ENCODE measurements at places on chromosomes 11 and 22.

DNA sequence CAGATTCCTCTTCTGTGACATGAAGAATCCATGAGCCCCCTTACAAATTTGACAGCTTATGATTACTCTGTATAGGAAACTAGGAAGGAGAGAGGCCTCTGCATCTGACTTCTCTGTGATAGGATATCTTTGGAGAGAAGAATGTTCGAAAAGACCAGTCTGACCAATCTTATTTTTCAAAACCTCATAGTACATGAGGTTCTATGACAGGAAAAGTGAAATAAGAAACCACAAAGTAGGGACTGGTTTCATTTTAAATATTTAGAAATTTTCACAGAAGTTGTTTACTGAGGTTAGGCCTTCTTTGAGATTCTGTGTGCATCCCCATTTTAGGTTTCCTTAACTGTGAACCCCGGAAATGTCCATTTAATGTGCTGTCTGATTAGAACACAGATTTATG lies 2.1 kb upstream of the OR4X1 start:
- no peak for DNase-seq

GRCh38 chr11:128467610-128468041 lies 119.7 kb downstream of the ETS1 start:
- no peak for DNase-seq

GRCh38 chr11:56889986-56890385 lies 98.7 kb upstream of the OR5AK2 start:
- DNase-seq, result no peak

DNA sequence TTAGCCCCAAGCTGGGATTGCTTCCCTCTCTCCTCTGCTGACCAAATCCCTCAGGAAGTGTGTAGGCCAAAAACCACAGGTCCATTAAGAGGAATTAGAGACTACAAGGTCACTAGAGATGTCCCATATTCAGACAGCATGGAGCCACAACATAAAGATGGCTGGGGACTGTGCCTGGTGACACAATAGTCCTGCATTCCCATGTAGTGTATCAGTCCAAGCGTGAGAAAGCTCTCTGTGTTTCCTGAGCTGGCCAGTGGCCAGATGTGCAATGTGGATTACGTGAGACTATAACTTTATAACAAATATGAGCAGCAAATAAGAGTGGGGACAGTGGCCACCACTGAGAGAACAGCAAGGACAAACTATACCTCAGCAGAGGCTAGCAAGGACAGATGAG lies 7.6 kb upstream of the MS4A10 start:
- no peak for DNase-seq

DNA sequence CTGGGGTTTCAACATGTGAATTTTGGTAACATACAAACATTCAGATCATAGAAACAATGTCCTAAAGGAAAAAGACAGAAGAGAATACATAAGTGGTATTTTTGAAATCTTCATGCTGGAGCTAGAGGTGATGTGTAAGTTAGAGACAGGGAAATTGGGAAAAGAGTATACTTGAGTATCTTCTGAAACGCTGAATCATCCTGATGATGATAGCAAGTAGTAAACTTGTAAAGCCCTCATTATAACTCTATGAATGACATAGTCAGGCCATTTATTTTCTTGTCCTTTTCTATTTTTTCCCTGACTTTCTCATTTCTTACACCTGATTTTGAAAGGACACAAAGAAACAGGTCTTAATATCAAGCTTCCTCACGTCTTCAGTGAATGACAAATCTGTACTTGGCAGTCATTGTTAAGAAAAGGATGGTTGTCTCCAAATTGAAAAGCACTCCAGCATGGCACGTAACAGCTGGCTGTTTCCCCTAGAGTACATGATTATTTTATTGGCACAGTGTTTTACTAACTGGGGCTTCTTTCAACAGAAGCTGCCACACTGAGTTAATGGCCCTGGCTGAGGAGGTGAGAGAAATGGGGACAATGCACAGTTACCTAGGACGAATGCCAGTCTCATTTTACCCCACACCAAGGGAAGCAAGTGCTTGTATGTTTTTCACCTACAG lies 140.7 kb upstream of the CTSC start:
- DNase-seq, result no peak

DNA sequence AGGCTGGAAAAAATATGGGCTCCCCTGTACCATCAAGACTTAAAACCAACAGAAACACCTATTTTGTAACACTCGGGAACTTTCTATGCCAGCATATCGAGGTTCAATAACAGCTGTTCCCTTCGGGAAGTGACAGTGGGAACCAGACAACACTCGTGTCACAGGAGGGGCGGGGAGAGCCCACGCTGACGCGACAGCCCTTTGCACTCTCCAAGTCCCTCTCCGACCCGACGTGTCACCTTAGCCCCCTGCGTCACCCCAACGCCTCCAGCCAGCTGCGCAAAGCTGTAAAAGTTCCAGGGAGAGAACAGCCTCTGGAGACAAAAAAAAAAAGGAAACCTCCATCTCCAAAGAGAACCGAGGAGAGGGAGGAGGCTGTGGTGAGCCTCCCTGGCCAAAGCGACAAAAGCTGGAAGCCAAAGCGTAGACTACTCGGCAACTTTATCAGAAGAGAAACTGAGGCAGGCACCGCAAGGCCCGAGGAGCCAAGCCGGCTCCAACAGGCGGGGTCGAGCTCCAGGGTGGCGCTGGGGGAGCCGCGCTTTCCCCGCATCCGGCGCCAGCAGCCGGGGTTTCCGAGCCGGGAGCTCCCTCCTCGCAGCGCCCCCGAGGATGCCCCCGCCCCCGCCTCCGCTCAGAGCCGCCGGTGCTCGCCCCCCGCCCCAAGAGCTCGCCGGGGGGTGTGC lies 751 bp downstream of the ARFGAP3 start:
- DNase-seq, result no peak

DNA sequence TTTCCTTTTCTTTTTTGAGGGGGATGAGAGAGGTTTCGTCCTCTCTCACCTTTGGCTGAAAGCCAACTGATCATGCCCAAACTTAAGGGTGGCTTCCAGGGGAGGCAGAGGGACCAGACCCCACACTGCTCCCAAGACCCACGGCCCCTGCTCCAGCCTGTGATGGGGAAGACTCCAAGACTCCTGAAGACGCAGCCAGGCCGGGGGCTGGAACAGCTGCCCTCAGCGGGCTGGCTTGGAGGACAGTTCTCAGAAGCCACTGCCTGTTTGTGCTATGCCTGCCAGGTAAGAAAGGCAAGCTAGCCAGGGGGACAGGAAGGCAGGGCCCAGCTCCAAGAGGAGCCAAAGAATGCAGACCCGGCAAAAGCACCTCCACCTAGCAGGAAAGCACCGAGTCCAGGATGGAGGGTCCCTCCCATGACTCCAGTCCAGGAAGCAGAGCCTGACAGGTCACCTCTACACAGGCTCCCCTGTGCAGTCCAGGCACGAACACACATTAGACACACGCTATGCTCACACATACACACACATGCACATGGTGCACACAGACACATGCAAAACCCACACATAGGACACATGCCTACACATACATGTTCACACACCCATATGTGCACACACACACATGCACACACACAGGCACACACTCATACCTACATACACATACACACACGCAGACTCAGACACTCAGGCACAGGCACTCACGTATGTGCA lies 31.3 kb downstream of the GNB1L start:
- DNase-seq, result no peak

GRCh38 chr11:99632969-99633368 lies 612.2 kb downstream of the CNTN5 start:
- no peak for DNase-seq

GRCh38 chr22:46828323-46828900 lies 66.0 kb downstream of the TBC1D22A start:
- DNase-seq, result no peak

DNA sequence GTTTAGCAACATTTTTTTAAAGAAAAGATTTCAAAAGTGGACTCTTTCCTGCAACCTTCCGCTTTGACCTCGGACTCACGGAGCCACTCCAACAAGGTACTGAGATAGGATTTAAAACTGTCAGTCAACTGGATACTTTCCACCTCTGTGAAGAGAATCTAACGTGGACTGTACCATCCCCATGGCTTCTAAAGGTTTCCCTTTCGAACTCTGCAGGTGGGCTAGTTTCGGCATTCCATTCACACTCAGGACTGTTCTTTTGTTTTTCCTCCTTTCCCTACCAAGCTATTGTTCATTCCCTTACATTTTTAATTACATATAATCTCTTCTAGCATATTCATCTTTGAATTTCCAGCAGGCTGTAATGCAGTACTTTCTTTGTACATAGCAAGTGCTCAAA lies 88.5 kb upstream of the AKIP1 start:
- DNase-seq, result no peak

DNA sequence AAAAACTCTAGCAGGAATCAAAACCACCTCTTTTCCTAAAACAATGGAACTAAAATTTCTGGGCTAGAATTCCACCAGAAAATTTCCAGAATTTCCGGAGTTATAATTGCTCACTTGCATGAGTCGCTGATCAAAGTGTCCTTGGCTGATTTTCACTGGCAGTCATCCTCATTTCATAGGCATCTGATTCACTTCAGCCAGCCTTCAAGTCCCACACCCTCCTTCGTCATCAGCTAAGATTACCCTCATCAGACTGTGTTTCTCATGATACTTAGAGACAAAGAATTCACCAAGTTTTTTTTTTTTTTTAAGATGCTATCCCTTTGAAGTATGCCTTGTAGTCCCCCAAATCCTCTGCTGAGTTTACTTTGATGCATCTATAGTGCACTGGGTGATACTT lies 71.5 kb upstream of the RAB38 start:
- no peak for DNase-seq

GRCh38 chr11:14240221-14240620 lies 118.8 kb downstream of the RRAS2 start:
- no peak for DNase-seq

- no peak for DNase-seq
These were observed 33.3 kb downstream of the RBFOX2 start for GRCh38 chr22:35995348-35995747.

DNA sequence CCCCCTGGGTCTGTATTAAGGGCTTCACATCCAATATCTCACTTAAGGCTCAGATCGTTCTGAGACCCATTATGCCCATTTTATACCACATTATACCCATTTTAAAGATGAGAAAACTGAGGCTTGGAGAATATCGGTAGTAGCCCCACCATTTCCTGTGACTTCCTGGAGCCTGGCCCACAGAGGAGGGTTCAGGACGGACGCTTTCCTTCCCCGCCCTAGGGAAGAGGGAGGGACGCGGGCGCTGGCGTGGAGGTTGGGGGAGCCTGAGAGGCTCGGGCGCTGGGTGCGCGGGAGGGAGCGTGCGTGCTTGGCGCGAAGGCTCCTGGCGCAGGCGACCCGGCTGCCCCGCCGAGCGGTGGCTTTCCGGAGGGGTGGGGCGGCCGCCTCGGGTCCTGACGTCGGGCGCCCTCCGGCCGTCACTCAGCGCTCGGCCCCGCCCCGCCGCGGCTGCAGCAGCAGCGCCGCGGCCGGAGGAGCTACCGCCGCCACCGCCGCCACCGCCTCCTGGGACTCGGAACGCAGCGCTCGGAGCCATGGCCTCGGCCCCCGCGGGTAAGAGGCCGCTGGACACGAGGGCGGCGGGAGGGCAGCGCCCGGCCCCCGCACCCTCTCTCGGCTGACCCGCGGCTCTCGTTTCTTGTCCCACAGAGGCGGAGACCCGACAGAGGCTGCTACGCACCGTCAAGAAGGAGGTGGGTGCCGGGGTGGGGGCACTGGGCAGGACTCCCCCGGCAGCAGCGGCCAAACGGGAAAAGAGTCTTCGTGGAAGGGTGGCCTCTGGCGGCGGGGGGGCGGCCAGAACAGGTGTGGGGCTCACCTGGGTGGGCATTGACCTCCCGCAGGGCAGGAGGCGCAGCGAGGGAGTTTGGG lies at the start of gene SGSM1:
Gene SGSM1, plus strand, starts transcription at position 422 of the 873 bp plus-strand sequence. Its CDS starts 115 bp downstream, at position 537.
- DNase-seq, result peak; percentile 75

GRCh38 chr11:35363854-35364780 lies 55.2 kb downstream of the SLC1A2 start:
- DNase-seq, result no peak

- DNase-seq, result no peak
These were observed 36.2 kb downstream of the UVRAG start for GRCh38 chr11:75851203-75851602.

Data from DMS153 (cell line).